ENCODE measurements at places on chromosomes 16 and 17. TPM values are rescaled to one million over a fixed set of nuclear protein-coding genes. Genes with fewer than 3 reads are reported as not detected.

DNA sequence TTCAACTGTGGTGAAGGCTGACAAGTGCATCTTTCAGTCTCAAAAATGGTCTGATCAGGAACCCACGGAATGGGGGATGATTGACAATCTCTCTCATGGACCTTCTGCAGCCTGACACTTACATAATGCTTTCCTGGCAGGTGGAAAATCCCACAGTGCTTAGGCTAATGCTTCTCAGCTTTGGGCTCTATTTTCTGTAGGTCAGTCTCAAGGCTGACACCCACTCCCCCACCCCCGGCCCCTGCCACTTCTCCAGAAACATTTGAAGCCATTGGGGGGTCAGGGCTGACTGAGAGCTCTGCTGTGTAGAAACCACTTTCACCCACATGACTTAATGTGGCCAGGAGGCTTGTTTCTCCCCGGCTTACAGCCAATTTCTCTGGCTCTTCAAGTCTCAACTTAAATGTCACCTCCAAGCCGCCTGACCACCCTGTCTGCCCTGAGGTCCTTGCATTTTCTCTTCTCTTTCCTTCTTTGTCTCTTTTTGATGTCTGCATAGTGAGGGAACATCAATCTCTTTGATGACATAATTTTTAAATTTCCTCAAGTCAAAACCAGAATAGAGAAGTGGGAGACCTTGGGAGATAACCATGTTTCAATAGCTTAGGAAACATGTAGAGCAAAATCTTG lies 16.7 kb upstream of the IRF8 start:
- DNase-seq = no peak

DNA sequence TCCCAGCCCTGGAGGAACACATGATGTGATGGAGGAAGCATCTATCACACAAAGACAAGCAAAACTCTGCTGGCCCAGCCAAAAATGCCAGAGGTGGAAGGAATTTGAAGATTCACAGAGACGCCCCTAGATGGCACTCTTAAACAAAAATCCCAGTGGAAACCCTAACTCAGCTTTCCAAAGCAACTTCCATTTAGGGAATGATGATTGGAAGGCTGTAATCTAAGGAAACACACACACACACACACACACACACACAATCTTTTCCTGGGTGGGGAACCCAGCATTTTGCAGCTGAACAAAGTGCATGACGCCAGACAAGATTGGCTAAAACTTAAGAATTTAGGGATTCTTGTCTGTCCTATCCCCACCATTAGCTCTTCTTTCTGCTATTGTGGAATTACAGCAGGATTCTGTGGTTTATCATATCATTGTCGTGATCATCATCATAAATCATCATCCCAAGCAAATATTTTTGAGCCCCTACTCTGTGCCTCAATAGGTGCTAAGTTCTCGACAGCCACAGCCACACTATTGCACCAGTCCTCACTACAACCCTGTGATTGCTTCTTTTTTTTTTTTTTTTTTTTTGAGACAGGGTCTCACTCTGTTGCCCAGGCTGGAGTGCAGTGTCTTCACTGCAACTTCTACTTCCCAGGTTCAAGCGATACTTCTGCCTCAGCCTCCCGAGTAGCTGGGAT lies 1.6 kb upstream of the LDAF1 start:
- DNase-seq = no peak

- no peak for DNase-seq
Observed at GRCh38 chr17:66403846-66404556, 101.6 kb downstream of the PRKCA start.

GRCh38 chr17:8133399-8133798 lies 9.5 kb upstream of the HES7 start:
- DNase-seq = no peak

Gene SLC16A6
- 3.8 TPM for total RNA-seq

Gene CARD14
- total RNA-seq = not detected
